Activated CD4-positive, alpha-beta memory T cell treated with anti-CD3 and anti-CD28 coated beads for 36 hours (primary cell): ENCODE measurements at places on chromosomes 3 and 15. TPM values are rescaled to one million over a fixed set of nuclear protein-coding genes. Genes with fewer than 3 reads are reported as not detected.
A peak's percentile ranks its signal among the peaks of the same experiment; 100 is the strongest.

DNA sequence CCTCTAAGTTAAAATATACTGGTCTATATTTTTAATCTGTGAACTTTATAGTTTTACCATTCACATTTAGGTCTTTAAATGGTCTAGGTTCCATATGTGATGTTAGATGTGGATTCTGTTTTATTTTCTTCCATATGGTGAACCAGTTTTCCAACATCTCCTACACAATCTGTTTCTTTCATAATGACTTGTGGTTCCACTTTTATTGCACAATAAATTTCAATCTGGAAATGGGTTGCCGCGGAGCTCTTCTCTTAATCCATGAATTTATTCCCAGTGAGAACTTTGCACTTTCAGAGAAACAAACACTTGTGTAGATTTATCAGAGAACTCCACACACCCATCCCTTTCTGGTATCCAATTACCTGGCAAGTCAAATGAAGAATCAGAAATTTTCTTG, 20.9 kb upstream of the SPPL2A start:
- DNase-seq = no peak
- H3K4me3 ChIP-seq = no peak overlapping the region
- H3K27me3 ChIP-seq = peaks cover 1% of the 10 kb centered on the region
- H3K27ac ChIP-seq = no peak overlapping the region
- no peaks in the 10 kb centered on the region for H3K36me3 ChIP-seq

DNA sequence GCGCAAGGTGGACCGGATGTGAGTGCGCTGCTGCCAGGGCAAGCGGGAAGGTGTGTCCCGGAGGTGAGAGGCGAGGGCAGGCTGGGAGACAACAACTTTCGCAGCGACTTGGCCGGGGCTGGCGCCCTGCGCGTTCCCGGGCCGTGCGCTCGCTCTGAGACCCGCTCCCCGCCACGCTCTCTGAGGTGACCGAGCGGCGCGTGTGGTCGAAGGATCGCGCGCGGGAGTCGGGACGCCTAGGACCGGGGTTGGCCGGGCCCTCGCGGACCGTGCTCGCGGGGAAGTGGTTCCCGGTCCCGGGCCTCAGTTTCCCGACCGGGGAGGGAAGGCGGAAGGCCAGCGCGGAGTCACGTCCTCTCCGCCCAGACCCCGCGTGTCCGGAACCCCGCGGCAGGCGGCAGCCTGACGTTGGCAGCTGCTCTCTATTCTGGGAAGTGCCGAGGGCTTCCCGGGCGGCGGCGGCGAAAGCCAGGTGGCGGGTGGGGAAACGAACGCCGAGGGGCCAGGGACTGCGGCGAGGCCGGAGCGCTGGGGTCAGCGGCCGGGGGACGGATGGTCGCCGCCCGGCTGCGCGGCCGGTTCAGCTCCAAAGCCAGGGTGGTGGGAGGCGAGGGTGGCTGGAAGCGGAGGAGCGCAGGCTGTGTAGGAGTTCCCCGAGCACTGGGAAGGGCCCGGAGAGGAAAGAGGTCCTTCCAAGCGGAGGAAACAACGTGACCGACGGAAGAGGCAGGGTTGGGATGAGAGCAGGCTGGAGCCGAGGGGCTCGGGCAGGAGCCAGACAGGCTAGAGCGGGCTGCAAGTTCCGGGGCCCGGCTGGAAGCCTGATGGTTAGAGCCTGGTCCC, 1.0 kb upstream of the IGF2BP2 start:
- H3K4me1 ChIP-seq = peaks cover 9% of the 10 kb centered on the region
- H3K4me3 ChIP-seq = peak overlapping the region; percentile 76
- peaks cover 62% of the 10 kb centered on the region for H3K27me3 ChIP-seq
- no peak overlapping the region for H3K27ac ChIP-seq

DNA sequence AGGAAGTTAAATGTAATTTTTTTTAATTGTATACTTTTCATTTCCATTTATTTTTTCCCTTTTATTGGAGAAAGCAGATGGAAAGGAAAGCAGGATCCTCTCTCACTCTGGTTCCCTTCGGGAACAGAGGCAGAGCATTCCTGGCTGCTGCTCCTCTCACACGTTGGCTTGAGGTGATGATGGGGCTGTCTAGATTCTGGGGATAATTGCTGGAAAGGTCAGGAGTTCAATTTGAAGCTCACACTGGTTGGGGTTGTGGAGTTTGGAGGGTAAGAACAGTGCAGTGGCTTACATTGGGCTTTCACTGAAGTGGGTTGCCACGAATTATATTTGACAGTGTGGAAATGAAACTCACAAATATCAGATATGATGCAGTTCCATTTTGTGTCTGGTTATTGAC, 57.6 kb downstream of the RARB start:
- H3K4me3 ChIP-seq = no peak overlapping the region
- DNase-seq = no peak
- H3K4me1 ChIP-seq = no peaks in the 10 kb centered on the region
- H3K36me3 ChIP-seq = no peaks in the 10 kb centered on the region
- no peak overlapping the region for H3K27ac ChIP-seq

- no peak overlapping the region for H3K27ac ChIP-seq
- peaks cover 4% of the 10 kb centered on the region for H3K4me1 ChIP-seq
- H3K36me3 ChIP-seq = no peaks in the 10 kb centered on the region
- no peak for DNase-seq
- peaks cover 3% of the 10 kb centered on the region for H3K27me3 ChIP-seq
These were observed 12.4 kb upstream of the CEP152 start for GRCh38 chr15:48823237-48823636.

GRCh38 chr15:55873024-55873720, 120.2 kb downstream of the NEDD4 start:
- no peak for DNase-seq
- H3K27me3 ChIP-seq = no peaks in the 10 kb centered on the region
- H3K27ac ChIP-seq = no peak overlapping the region

GRCh38 chr3:38548154-38548931, 52.2 kb downstream of the EXOG start:
- H3K4me3 ChIP-seq = no peak overlapping the region
- H3K36me3 ChIP-seq = no peaks in the 10 kb centered on the region
- H3K27me3 ChIP-seq = no peaks in the 10 kb centered on the region
- DNase-seq = peak; percentile 3
- no peak overlapping the region for H3K27ac ChIP-seq
- H3K4me1 ChIP-seq = no peaks in the 10 kb centered on the region

GRCh38 chr3:60363817-60364216, 887.4 kb downstream of the FHIT start:
- H3K4me3 ChIP-seq = no peak overlapping the region
- H3K27me3 ChIP-seq = peaks cover 13% of the 10 kb centered on the region
- H3K27ac ChIP-seq = no peak overlapping the region
- peaks cover 18% of the 10 kb centered on the region for H3K4me1 ChIP-seq
- H3K36me3 ChIP-seq = no peaks in the 10 kb centered on the region

DNA sequence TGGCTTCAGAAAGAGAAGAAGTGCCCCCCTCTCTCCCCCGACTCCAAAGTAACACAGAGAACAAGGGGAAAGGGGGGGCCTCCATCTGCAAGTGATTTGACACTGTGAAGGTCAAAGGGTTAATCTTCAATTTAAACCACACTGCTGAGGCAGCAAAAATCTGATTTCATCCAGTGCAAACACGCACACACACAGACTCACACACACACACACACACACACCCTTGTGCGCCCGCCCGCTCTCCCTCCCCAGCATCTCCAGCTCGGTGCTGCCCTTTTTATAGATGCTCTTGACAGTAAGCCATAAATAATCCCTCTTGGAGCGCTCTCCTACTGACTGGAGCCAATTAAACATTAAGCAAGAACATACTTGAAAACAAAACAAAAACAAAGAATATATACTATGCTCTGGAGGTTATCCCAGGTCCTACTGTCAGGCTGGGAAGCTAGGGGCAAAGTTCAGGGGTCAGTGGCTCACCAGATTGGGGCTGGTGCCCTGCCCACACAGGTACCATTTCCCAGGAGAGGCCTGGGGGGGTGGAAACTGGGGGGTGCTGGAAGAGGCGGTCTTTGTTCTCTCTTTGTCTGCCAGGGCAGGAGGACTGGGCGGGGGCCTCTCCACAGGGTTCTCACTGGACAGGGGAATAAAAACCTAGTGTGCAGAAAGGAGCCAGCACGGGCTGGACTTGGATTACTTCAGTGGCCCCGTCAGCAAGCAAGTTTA, 16.3 kb downstream of the BMF start:
- H3K4me3 ChIP-seq = no peak overlapping the region
- DNase-seq = no peak
- H3K36me3 ChIP-seq = no peaks in the 10 kb centered on the region

GRCh38 chr3:77321646-77322045, 281.7 kb downstream of the ROBO2 start:
- no peak overlapping the region for H3K27ac ChIP-seq
- no peaks in the 10 kb centered on the region for H3K27me3 ChIP-seq
- no peaks in the 10 kb centered on the region for H3K36me3 ChIP-seq
- no peaks in the 10 kb centered on the region for H3K4me1 ChIP-seq
- H3K4me3 ChIP-seq = no peak overlapping the region

DNA sequence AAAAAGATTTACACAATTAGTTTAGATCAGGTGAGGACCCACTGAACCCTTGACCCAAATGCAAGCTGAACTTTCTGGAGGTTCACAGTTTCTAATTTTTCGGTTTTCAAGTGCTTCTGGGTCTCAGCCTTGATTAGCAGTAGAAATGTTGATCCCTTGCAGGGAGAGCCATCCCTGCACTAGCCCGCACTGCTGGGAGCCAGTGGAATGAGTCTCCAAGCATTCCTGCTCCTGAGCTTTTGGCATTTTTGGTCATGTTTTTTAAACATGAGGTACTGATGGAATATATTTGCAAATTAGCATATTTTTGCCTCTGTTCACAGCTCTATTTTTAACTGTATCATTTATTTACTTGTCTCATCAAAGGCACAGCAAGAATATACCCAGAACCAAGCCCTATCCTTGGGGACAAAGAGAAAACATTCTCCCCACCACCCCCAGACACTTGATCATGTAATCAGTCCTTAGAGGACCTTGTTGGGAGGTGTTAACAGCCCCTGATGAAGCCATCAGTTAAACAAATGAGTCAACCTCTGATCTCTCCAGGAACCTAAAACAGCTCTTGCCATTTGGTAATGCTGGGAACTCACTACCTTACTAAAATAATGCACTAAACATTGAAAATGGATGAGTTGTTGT, 119.0 kb upstream of the CTDSPL start:
- no peak for DNase-seq
- no peak overlapping the region for H3K4me3 ChIP-seq
- no peaks in the 10 kb centered on the region for H3K4me1 ChIP-seq
- no peaks in the 10 kb centered on the region for H3K36me3 ChIP-seq

- no peak overlapping the region for H3K4me3 ChIP-seq
- no peaks in the 10 kb centered on the region for H3K36me3 ChIP-seq
- no peaks in the 10 kb centered on the region for H3K27me3 ChIP-seq
- no peaks in the 10 kb centered on the region for H3K4me1 ChIP-seq
These were observed 15.2 kb downstream of the ITIH3 start for GRCh38 chr3:52809662-52810377.

- no peak for DNase-seq
- H3K36me3 ChIP-seq = no peaks in the 10 kb centered on the region
- no peaks in the 10 kb centered on the region for H3K4me1 ChIP-seq
- H3K4me3 ChIP-seq = no peak overlapping the region
These were observed 398.4 kb upstream of the CNTN3 start for GRCh38 chr3:75012791-75013331.

DNA sequence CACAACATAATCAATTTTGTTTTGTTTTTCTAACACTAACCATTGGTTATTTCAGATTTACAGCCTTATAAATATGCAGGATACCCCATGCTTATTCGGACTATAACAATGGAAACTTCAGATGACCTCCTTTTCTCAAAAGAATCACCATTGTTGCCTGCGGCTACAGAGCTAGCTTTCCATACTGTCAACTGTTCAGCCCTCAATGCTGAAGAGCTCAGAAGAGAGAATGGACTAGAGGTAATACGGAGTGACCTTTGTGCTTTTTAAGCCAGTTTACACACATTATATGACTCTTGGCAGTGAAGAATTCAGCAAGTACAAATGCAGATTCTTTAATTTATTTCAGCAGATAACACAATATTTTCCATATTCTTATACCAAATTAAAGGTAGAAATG, 81.8 kb downstream of the DNAJC13 start:
- no peak overlapping the region for H3K27ac ChIP-seq
- H3K27me3 ChIP-seq = no peaks in the 10 kb centered on the region
- H3K36me3 ChIP-seq = peaks cover 40% of the 10 kb centered on the region
- no peak for DNase-seq

P3H2 gene
- not detected for total RNA-seq

GP9 gene
- not detected for total RNA-seq

CDHR4 gene
- total RNA-seq = 0.22 TPM

PARL gene
- 77.1 TPM for total RNA-seq

ANKUB1 gene
- not detected for total RNA-seq

CCR8 gene
- 0.48 TPM for total RNA-seq

ZFYVE19 gene
- total RNA-seq = 26.1 TPM
